ENCODE measurements at places on chromosomes 6 and 20.

GRCh38 chr6:100730001-100730980 lies 150.8 kb downstream of the ASCC3 start:
- DNase-seq: no peak

GRCh38 chr20:25071734-25072133 lies 10.2 kb downstream of the VSX1 start:
- no peak for DNase-seq

DNA sequence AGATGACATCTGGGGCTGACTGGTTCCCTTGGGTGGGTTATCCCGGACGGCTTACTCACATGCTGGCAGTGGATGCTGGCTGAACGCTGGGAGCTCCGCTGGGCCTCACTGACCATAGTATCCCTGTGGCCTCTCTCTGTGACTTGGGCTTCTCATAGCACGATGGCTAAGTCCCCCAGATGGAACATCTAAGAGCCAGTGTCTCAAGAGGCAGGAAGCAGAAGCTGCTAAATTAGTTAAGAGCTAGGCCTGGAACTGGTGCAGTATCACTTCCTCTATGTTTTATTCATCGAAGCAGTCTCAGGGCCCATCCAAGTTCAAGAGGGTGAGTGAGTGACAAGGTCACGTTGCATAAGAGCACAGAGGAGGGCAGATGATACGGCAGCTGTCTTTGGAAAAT lies 116.5 kb upstream of the LAMP5 start:
- no peak for DNase-seq

- peak; percentile 58 for DNase-seq
Observed at GRCh38 chr6:31888276-31889258, 8.9 kb downstream of the EHMT2 start.

DNA sequence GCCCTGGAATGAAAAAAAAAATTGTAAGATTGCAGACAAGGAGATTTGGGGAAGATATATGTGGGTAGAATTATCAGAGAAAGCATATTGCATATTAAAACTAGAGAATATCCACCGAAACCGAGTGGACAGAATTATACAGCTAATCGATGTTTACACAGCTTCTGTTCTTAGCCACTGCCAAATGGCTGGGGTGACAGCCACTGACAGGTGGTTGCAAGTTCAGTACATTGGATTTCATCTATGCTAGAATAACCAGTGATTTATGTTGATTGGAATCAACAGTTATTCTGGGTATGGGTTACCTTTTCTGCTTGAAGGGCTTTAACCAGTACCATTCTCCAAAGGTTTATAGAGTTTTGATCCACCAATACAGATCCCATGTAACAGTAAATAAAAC lies 48.4 kb upstream of the THEMIS start:
- DNase-seq: no peak

DNA sequence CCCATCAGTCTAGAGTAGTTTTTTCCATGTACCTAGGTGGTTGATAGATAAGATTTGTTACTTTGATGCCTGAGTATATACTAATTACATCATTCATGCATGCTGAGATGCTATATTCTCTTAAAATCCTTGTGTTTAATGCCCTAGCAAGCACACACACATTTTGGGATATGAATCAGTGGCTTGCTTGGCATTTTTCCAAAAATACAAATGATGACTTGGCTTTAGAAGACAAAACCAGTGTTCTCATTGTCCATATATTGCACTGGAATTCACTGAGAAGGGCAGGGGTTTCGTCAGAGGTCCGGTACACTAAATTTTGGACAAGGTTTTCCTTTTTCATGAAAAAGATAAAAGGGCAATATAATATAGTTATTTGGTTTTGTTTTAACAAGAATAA lies 24.9 kb downstream of the GTPBP2 start:
- DNase-seq: no peak

DNA sequence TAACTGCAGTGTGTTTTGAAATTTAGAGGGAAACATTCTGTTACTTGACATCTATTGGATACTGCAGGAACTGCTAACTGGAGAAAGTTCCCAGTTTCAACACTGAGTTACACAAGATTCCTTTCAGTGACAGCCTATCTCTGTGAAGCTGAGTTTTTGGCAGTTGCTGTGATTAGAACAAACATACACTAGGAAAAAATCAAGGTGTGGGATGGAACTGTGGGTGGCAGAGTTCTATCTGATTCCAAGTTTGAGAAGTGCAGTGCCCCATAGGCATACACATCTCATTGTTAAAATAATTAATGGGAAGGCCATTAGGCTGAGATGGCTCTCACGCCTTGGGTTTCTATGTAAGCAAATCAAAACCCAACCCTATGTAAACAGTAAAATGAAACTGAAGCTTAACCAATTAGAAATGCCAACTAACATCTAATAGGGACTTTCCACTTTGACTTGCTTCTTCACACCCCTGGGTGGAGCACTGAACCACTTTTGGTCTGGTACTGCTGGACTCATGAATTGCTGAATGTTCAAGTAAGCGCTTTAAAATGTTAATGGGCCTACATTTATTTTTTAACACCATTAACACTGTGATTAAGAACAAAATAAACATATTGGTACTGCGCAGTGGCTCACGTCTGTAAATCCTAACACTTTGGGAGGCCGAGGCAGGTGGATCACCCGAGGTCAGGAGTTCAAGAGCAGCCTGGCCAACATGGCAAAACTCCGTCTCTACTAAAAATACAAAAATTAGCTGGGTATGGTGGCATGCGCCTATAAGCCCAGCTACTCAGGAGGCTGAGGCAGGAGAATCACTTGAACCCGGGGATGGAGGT lies 55.2 kb upstream of the TBC1D7 start:
- DNase-seq: no peak

DNA sequence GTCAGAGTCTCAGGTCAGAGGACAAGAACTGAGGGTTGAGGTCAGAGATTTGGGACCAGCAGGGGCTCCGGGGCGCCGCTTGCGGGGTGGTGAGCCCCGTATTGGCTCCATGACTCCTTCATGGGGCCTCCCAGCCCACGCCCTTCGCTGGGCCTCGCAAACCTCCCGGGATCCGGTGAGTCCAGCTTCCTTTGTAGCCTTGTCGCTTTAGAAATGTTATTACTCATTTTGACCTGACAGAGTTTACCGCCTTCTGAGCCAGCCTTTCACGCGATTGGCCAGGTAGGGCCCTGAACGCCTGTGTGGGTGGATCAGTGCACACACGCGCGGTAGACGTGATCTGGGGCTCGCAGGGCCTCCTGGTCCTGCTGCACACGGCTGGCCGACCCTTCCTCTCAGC lies 181.1 kb downstream of the ERMARD start:
- DNase-seq: no peak

GRCh38 chr6:129683601-129684322 lies 26.2 kb downstream of the ARHGAP18 start:
- peak; percentile 58 for DNase-seq

- DNase-seq: no peak
Observed at GRCh38 chr6:160494576-160494975, 146.4 kb downstream of the SLC22A3 start.

All from activated naive CD4-positive, alpha-beta T cell treated with Interleukin-2 at 50 U/mL for 16 hours (primary cell).